ENCODE measurements at places on chromosomes 2 and 18. TPM values are rescaled to one million over a fixed set of nuclear protein-coding genes. Genes with fewer than 3 reads are reported as not detected.

The GRHL1 gene
- 0.95 TPM for total RNA-seq

The CYRIA gene
- total RNA-seq = 76.1 TPM

The ANKRD23 gene
- 6.1 TPM for total RNA-seq

The DNAH7 gene
- 0.29 TPM for total RNA-seq

The SOX11 gene
- 0.05 TPM for total RNA-seq

The CFC1 gene
- not detected for total RNA-seq

The UGT1A5 gene
- total RNA-seq = not detected

The TRIM43 gene
- not detected for total RNA-seq

The SRD5A2 gene
- total RNA-seq = not detected
